ENCODE measurements at places on chromosomes 4 and X.
A peak's percentile ranks its signal among the peaks of the same experiment; 100 is the strongest.

- no peak for DNase-seq
Observed at GRCh38 chr4:177214935-177215334, 94.7 kb upstream of the NEIL3 start.

- DNase-seq, result peak; percentile 20
Observed at GRCh38 chrX:119516157-119516702, 48.0 kb downstream of the SLC25A5 start.

DNA sequence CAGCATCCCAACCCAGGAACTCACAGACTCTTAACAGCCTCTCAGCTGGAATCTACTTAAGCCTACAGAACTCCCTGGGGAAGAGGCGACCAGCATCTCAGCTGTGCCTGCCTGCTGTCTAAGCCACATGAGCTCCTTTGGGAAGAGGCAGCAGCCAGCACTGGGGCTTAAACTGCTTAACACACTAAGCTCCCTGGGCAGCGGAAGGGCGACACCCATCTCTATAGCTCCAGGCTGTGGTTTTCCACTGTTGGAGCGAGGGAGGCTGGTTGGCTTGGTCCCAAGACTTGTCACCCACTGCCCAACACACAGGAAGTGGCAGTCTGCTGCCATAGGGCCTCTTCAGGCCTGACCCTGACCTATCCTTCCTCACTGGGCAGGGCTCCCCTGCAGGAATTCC lies 1544.1 kb upstream of the ADGRL3 start:
- no peak for DNase-seq

DNA sequence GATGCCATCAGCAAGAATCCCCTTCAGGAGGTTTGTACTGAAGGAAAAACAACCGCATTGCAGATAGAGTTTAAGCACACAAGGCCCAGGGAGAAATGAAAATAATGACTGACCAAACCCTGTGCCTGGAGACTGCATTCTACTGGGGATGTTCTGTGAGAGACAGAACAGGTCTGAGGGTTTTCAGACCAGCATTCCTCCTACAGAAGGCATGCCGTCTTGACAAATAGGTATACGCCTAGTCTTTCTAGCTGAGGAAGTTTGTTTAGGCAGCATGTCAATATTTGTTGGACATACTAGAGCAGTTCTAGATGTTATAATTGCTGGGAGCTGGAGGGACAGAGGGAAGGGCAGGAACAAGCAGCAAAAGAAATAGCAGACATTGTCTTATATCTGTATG lies 68.4 kb upstream of the SCOC start:
- DNase-seq, result no peak

- DNase-seq, result no peak
Observed at GRCh38 chr4:168787801-168788595, 222.1 kb downstream of the CBR4 start.

DNA sequence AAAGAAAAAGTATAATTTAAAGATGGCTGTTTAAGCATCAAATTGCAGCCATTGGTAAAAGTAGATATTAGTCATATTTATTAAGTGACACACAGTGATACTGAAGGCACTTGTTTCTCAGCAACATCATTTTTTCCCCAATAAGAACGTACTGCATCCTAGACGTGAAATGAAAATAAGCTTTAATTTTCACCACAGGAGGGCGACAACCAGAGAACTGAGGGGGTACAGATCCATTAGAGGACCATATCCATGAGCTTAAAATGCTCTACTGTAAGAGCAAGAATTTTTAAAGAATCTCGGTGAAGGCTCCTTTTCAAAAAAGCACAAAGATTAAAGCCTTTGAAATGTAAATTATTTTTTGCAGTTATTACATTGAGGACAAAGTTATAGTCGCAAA lies 33.4 kb downstream of the FRG1 start:
- DNase-seq, result no peak

GRCh38 chrX:23795221-23795620 lies 12.2 kb downstream of the SAT1 start:
- no peak for DNase-seq

GRCh38 chr4:106095408-106095807 lies 200.1 kb downstream of the NPNT start:
- no peak for DNase-seq

GRCh38 chr4:2811830-2812611 lies 19.1 kb downstream of the SH3BP2 start:
- DNase-seq, result peak; percentile 54

Measured in NCI-H510A (cell line).